ENCODE measurements at places on chromosomes 3 and 15.
A peak's percentile ranks its signal among the peaks of the same experiment; 100 is the strongest.

GRCh38 chr3:146834917-146835316 is 229.8 kb upstream of the PLSCR5 start:
- H3K4me1 ChIP-seq, result no peaks in the 10 kb centered on the region
- no peak for DNase-seq
- H3K4me3 ChIP-seq, result no peak overlapping the region
- no peaks in the 10 kb centered on the region for H3K36me3 ChIP-seq
- H3K27me3 ChIP-seq, result no peaks in the 10 kb centered on the region
- H3K27ac ChIP-seq, result no peak overlapping the region

- no peak overlapping the region for H3K27ac ChIP-seq
- no peaks in the 10 kb centered on the region for H3K36me3 ChIP-seq
- no peaks in the 10 kb centered on the region for H3K27me3 ChIP-seq
- DNase-seq, result no peak
- peaks cover 16% of the 10 kb centered on the region for H3K4me1 ChIP-seq
These were observed 54.5 kb upstream of the ARL14 start for GRCh38 chr3:160622263-160623045.

DNA sequence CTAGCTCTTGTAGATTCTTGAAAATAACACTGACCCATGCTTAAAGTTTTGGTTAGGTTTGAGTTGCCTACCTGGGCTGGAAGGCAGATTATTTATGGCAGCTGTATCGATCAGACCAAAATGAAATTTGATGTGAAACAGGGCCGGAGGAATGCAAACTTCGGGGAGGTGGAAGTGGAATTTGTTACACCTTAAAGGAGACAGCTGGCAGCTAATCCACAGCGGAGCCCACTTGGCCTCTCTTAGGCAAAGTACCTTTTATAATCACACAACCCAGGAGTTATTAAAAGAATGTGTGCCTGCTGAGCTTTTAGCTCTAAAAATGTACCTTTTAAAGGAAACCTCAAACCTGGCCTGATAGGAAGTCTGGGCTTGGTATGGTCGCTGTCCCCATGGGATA is 250.9 kb upstream of the TPM1 start:
- no peak overlapping the region for H3K4me3 ChIP-seq
- H3K27me3 ChIP-seq, result no peaks in the 10 kb centered on the region
- DNase-seq, result no peak
- no peaks in the 10 kb centered on the region for H3K4me1 ChIP-seq
- no peak overlapping the region for H3K27ac ChIP-seq
- H3K36me3 ChIP-seq, result peaks cover 30% of the 10 kb centered on the region

GRCh38 chr15:72047020-72047419 is 70.9 kb downstream of the MYO9A start:
- no peak overlapping the region for H3K4me3 ChIP-seq
- DNase-seq, result no peak
- peaks cover 12% of the 10 kb centered on the region for H3K36me3 ChIP-seq
- peaks cover 10% of the 10 kb centered on the region for H3K4me1 ChIP-seq
- H3K27ac ChIP-seq, result no peak overlapping the region

GRCh38 chr3:100776746-100777145 is 67.5 kb downstream of the TFG start:
- H3K4me1 ChIP-seq, result no peaks in the 10 kb centered on the region
- no peaks in the 10 kb centered on the region for H3K36me3 ChIP-seq
- H3K27me3 ChIP-seq, result no peaks in the 10 kb centered on the region
- no peak overlapping the region for H3K27ac ChIP-seq
- no peak overlapping the region for H3K4me3 ChIP-seq

DNA sequence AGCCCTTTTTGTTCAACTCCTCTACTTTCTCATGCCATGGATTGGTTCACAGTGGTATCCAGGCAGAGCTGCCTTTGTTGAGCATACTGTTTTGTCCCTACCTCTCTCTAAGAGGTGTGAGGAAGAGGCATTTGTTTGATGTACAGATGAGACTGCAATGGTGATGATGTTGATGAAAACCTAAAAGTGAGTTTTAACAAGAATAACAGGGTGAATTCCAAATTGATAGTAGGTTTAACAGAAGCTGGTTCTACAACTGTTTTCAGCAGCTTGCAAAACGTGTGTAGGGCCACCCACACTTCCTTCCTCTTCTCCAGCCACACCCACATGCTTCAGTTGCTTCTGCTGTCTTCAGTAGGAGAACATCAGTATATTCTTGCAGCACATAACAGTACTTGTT is 10.2 kb downstream of the SNRK start:
- no peak overlapping the region for H3K4me3 ChIP-seq
- DNase-seq, result peak; percentile 70
- no peak overlapping the region for H3K27ac ChIP-seq
- H3K36me3 ChIP-seq, result no peaks in the 10 kb centered on the region

GRCh38 chr3:4061195-4061594 is 242.0 kb upstream of the SETMAR start:
- H3K36me3 ChIP-seq, result no peaks in the 10 kb centered on the region
- H3K27ac ChIP-seq, result no peak overlapping the region
- no peaks in the 10 kb centered on the region for H3K27me3 ChIP-seq

DNA sequence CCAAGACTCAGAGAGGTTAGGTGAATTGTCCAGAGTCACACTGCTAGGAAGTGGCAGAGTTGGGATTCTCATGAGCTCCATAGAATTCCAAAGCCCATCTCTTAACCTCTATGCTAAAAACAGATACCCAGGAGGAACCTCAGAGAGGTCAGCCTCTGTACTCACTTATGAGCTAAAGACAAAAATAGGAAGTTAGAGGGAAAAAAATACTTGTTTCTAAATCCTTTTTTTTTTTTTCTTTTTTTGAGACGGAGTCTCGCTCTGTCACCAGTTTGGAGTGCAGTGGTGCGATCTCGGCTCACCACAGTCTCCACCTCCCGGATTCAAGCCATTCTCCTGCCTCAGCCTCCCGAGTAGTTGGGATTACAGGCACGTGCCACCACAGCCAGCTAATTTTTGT is 31.4 kb downstream of the FSD2 start:
- no peak for DNase-seq
- no peaks in the 10 kb centered on the region for H3K4me1 ChIP-seq
- H3K4me3 ChIP-seq, result no peak overlapping the region
- H3K27me3 ChIP-seq, result no peaks in the 10 kb centered on the region
- no peak overlapping the region for H3K27ac ChIP-seq

- no peak for DNase-seq
- H3K4me1 ChIP-seq, result no peaks in the 10 kb centered on the region
- no peak overlapping the region for H3K27ac ChIP-seq
- no peaks in the 10 kb centered on the region for H3K27me3 ChIP-seq
- no peak overlapping the region for H3K4me3 ChIP-seq
These were observed 8.2 kb downstream of the RCN2 start for GRCh38 chr15:76939715-76940114.

Data from stomach (tissue), 19 donors.